ENCODE measurements at places on chromosomes 3 and 15.

DNA sequence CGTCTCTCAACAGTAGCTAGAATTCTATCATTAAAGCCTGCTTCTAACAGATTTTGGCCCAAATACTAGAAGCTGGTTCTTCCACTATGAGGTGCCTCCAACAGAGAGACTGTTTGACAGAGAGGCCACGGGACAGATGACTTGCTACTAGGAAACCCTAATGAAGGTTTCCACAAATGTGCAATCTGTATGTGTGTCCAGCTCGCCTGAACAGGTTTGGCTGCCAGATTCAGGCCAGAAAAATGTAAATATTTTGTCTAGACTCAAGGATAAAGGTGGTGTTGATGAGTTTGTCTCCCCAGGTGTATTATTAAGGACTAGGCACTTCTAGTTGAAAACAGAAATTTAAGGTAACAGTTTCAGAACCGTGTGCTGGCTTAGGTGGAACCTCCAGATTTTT is 91.6 kb upstream of the TRIM42 start:
- DNase-seq, result no peak

- DNase-seq, result no peak
These were observed 272.6 kb downstream of the UACA start for GRCh38 chr15:70490838-70491155.

DNA sequence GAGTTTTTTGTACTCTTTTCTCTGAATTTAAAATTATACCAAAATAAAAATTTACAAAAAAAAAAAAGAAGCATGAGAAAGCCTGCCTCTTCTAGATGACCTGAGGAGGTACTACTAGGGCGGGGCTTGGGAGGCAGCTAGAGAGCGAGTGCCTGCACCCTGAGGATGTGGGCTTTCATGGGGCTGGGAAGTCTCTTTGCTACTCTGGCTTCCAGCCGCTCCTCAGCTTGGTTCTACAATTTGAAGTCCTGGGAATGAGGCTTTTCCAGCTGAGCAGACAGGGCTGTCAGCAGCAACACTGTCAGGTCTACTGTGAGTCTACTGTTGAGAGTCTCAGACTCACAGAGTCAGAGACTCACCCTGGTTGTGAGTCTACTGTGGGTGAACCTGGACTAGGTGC is 8.2 kb upstream of the PSTPIP1 start:
- no peak for DNase-seq

DNA sequence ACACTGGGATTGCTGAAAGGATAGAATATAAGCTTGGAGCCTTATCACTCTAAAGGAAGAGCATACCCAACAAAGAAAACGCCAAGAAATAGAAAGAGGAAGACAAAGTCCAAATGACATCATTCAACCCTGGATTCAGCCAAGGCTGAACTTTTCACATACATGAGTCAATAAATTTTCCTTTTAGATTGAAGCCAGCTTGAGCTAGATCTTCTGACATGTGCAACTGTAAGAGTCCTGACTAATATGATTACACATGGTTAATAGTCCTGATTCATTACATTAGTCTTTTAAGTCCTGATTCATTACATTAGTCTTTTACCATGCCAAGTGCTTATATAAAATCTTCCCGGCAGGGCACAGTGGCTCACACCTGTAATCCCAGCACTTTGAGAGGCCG is 13.6 kb upstream of the DENND6A start:
- DNase-seq, result no peak

- DNase-seq, result no peak
These were observed 7.8 kb downstream of the LRCH3 start for GRCh38 chr3:197798863-197799262.

DNA sequence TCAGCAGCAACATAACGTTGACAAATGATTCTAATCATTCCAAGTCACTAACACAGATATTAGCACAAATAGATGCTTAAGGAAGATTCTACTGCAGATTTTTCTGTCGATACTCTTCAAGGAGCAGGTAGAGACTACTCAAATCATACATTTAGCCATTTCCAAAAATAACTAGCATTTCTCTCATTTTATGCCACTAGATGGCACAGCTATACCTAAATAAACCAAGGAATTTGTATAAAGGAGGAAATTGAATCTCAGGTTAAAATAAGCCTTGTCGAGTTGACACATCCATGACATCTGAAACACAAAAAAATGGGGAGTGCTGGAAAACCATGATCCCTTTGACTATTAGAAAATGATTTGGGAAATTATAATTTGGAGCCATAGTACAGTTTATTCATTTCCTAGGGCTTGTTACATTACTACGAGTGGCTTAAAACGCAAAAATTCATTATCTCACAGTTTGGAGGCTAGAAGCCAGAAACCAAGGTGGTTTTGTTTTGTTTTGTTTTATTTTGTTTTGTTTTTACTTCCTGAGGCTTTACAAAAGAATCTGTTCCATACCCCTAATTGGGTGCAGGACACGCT is 59.5 kb upstream of the STRIT1 start:
- no peak for DNase-seq

GRCh38 chr3:44120721-44121582 is 120.7 kb upstream of the TOPAZ1 start:
- DNase-seq, result no peak

DNA sequence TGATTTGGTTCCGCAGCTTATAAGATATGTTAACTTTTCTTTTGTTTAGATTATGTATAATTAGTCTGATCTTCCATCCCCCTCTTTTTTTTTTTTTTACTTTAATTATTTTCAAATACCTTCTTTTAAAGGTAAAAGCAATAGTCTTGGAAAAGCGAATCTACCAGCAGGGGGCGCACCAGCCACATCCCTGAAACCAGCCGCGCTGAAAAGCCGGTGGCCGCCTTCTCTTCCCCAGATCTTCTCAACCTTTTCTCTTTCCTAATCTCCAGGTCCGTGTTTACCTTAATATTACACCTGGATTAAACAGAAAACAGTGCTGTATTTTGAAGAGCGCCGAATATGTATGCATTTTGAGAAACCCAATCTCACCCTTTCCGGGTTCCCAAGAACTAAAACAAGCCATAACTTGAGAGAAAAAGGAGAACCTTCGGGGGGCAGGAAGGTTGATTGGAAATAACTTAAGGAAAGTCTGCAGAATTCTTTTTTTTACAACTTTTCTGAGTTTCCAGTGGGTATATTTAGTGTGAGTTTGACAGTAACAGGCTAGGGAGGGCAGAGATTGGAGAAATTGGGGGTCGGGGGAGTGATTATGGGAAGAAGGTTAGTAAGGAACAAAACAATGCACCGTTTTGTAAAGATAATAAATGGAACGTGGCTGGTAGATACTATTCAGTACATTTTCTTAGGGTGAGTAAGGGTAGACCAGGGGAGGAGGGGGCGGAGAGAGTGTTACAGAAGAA is 2.0 kb upstream of the SOX2 start:
- DNase-seq, result no peak

GRCh38 chr3:134802428-134803050 is 7.5 kb downstream of the EPHB1 start:
- DNase-seq, result no peak

DNA sequence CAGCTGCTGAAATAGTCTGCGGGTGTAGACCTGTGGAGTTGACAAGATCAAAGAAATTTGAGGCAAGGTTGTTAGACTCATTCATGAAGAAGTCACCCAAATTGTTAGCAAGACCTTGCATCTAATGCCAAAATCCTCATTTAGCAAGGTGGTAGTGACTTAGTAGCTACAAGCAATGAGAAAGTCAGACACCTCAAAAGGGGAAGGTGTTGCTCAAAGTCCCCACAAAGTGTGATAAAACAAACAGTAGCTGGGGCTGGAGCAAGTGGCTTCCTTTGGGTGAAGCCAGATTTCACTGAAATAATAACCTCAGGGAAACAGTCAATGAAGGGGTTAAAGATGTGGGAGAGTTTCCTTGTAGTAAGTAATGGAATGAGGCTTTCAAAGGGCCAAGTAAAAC is 44.9 kb downstream of the CD86 start:
- DNase-seq, result no peak

- no peak for DNase-seq
These were observed 236.2 kb upstream of the LYSMD4 start for GRCh38 chr15:99969261-99969920.

- no peak for DNase-seq
These were observed 136.9 kb downstream of the NSMCE3 start for GRCh38 chr15:29132735-29133181.

GRCh38 chr15:38991126-38991525 is 426.5 kb upstream of the RASGRP1 start:
- DNase-seq, result no peak

GRCh38 chr3:140953028-140953960 is 11.7 kb downstream of the SLC25A36 start:
- DNase-seq, result no peak

DNA sequence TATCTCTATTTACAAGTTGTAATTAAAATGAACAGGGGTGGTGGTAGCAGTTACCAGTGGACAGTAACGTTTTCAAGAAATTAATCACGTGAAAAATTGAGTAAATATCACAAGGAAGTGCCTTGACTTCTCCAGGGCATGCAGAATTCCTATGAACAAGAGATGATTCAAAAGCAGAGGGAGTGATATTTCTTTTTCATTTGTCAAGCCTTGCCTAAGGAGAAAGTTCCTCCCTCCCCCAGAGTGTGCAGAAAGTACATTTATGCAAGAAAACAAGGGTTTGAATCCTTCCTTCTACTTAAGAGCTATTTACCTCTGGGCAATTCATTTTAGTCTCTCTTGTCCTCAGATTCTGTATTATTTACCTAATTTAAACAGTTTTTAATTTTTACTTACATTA is 53.3 kb upstream of the ZNF385D start:
- no peak for DNase-seq

GRCh38 chr3:158974904-158975303 is 173.1 kb downstream of the MFSD1 start:
- no peak for DNase-seq

DNA sequence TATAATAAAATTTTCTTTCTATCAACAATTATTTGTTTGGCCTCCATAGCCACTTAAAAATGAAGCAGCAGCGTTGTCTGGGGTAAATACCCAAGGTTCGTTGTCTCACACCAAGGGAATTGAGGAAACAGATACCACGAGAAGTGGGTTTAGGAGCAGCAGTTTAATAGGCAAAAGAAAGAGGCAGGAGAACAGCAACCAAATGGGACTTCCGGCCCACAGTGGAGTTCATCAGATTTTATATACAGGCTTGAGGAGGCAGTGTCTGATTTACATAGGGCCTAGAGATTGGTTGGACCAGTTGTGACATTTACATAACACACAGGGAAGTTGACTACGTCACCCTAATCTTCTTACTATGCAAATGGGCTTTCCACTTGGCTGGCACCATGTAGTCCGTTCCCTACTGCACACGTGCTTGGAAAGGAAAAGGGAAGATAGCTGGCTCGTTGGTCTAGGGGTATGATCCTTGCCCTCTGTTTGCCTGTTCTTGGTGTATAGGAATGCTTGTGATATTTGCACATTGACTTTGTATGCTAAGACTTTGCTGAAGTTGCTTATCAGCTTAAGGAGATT is 61.5 kb upstream of the SETMAR start:
- no peak for DNase-seq

- DNase-seq, result no peak
These were observed 63.9 kb downstream of the IQSEC1 start for GRCh38 chr3:13009132-13009945.

DNA sequence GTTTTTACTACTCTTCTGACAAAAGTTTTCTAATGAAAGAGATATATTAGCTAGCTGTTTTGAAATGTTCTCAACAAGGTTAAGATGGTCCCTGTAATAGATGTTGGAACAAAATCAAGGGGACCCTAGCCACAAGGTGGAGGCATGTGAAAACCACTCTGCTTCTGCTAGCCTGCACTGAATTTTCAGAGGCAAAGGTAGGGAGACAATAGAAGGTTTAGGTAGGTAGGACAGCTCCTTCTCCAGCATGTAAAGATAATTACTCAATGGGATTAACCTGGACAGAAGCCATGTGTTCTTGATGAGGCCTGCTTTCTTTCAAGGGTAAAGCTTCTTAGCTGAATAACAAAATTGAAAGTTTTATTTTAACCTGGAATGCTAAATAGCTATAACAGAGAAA is 333.5 kb downstream of the LSAMP start:
- DNase-seq, result no peak

- DNase-seq, result no peak
These were observed 17.6 kb downstream of the FOXP1 start for GRCh38 chr3:71565976-71566375.

DNA sequence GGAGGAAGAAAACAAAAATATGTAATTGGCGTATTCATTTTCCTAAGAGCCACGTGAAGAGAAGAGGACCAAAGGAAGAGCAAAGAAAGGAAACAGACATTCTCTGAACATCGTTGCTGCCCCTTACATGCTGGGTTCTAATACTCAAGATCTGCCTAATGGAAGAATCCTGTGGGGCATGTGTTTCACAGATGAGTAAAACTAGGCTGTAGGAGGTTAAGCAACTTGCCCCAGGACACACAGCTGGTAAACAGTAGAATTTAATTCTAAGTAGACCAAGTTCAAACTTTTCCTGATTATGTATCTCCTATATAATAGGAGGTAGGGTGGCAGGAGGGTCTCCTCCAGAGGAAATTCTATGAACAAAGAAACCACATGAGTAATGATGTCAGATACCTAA is 106.1 kb upstream of the TNFAIP8L3 start:
- DNase-seq, result no peak

DNA sequence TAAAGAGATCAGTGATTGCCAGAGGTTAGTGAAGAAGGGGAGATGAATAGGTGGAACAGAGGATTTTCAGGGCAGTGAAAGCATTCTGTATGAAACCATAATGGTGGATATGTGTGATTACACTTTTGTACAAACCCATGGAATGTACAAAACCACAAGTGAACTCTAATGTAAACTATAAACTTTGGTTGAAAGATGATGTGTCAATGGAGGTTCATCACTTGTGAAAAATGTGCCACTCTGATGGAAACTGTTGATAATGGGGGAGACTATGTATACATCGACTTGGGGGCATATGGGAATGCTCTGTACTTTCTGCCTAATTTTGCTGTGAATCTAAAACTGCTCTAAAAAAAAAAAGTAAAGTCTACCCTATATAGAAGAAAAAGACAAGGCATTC is 68.7 kb upstream of the ARHGEF3 start:
- no peak for DNase-seq

GRCh38 chr3:150462108-150462507 is 54.0 kb downstream of the TSC22D2 start:
- no peak for DNase-seq

DNA sequence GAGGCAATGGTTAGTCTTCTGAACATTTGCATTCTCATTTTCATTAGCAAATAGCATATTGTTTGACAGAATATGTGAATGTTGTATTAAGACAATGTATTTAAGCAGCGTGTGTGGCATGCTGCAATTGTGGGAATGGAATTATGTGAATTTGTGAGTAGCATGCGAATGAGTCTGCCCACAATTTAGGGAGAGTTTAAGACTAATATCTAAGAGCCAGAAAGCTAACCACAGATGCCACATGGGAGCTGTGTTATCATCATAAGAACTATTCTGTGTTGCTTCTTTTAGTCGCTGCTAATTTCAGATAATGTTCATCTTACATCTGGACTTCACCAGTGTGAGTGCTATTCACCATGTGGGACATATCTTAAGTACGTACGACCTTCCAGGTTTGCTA is 494.5 kb downstream of the RBMS3 start:
- no peak for DNase-seq
